DMS153 (cell line): ENCODE measurements at places on chromosomes 4 and X.
A peak's percentile ranks its signal among the peaks of the same experiment; 100 is the strongest.

GRCh38 chr4:127097061-127097460, 535.7 kb upstream of the INTU start:
- no peak for DNase-seq

GRCh38 chr4:55615008-55615407, 21.1 kb downstream of the NMU start:
- no peak for DNase-seq

GRCh38 chr4:144355811-144356757, 215.6 kb upstream of the GYPA start:
- DNase-seq, result no peak

GRCh38 chr4:123616951-123617461, 220.4 kb downstream of the SPRY1 start:
- peak; percentile 96 for DNase-seq

GRCh38 chrX:140933016-140933415, 69.4 kb upstream of the SPANXB1 start:
- no peak for DNase-seq

GRCh38 chrX:43870758-43871419, 11.4 kb downstream of the MAOB start:
- no peak for DNase-seq

- peak; percentile 92 for DNase-seq
Measured at GRCh38 chr4:173252024-173252935, 81.9 kb downstream of the HMGB2 start.

- no peak for DNase-seq
Measured at GRCh38 chr4:122758033-122758432, 25.5 kb downstream of the BBS12 start.

DNA sequence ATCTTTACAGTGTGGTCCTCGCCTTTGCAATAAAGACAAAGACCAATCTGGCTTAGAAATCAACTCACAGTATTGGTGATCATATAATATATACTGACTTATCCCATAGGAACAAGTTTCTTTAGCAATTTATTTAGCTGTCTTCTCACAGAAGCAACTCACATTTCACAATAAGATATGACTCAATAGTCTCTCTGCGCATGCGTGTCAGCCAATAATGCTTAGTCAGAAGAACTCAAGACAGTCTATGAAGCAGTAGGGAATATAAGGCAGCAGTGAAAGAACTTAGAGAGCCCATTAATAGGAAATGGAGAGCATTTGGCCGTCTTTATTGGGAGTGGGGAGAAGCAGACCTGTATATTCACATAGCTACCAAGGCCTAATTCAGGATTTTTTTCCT, 216.7 kb downstream of the IL13RA2 start:
- no peak for DNase-seq

GRCh38 chr4:40307627-40308497, 27.3 kb upstream of the CHRNA9 start:
- no peak for DNase-seq

GRCh38 chr4:7173841-7174449, 18.4 kb upstream of the SORCS2 start:
- no peak for DNase-seq

GRCh38 chr4:26826721-26827120, 33.9 kb upstream of the STIM2 start:
- no peak for DNase-seq

DNA sequence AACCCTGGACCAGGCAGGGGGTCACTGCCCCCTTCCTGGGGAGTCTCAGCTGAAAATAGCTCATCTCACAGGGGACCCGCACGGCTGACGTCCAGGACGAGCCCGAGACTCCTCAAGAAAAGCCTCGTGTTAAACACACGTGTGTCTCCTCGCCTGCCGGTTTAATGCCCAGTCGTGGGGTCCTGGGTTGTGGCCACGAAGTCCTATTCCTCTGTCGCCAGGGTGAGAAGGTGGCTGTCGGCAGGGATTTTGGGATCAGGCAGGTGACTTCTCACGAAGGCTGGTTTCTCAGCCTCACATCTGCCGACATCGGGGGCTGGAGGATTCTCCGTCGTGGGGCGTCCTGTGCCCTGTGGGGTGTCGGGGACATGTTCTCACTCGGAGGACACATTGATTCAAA, 44.3 kb upstream of the PPP2R3B start:
- DNase-seq, result no peak

GRCh38 chr4:178351185-178351584, 908.9 kb upstream of the AGA start:
- DNase-seq, result no peak

GRCh38 chr4:125179727-125180126, 135.0 kb upstream of the FAT4 start:
- DNase-seq, result no peak

GRCh38 chr4:8279321-8280157, 10.0 kb downstream of the HTRA3 start:
- DNase-seq, result no peak

DNA sequence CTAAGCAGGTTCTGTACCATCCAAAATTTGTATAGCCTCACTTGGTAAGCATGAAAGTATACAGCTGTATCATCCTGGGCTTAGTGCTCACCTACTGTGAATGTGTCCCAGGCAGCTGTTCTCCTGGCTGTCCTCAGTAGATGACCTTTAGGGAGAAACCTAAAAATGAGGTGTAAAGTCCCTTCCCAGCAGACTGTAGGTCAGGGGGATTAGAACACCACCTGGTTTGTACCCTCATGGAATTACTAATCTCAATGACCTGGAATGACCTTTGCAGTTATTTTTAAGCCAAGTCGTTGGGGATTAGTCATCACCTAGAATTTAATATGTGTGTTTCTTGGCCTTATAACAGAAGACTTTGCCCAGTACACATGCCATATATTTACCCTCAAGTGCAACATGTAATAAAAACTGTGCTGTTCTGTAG, 39.1 kb upstream of the MBTPS2 start:
- DNase-seq, result no peak

DNA sequence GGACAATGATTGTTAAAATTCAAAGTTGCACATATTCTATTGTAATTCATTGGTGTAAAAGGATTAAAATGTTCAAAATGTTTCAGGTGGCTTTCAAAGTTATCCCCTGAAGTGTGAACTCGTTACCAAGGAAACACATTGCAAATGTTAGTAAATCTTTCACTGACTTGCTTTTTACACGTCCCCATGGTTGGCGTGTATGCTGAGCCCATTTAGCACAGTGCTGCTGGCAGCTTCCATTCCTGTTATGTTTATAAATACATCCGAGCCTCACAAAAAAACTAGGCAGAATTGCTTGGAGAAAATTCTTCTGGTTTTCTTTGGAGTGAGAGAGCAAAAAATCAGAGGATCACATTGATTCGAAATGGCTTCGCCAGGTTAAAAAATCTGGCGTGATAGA, 105.9 kb upstream of the HPGD start:
- no peak for DNase-seq

- DNase-seq, result no peak
Measured at GRCh38 chr4:48931459-48931858, 24.9 kb upstream of the OCIAD2 start.

DNA sequence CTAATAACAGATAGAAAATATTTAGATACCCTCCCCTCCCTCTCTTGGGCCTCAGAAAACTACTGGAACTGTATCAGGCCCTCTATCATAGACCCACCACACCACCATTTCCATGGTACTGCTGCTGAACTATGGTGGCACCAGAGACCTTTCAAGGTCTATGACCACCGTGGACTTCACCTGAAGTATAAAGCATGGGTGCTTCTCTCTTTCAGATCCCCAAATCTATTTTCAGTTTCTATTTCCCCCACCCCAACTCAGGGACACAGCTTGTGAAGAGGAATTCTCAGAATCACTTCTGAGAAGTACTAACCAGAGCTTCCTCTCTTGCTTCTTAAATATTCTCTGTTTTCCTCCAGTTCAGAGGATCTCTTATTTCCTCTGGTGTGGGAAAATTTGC, 840.8 kb upstream of the HTR2C start:
- no peak for DNase-seq

DNA sequence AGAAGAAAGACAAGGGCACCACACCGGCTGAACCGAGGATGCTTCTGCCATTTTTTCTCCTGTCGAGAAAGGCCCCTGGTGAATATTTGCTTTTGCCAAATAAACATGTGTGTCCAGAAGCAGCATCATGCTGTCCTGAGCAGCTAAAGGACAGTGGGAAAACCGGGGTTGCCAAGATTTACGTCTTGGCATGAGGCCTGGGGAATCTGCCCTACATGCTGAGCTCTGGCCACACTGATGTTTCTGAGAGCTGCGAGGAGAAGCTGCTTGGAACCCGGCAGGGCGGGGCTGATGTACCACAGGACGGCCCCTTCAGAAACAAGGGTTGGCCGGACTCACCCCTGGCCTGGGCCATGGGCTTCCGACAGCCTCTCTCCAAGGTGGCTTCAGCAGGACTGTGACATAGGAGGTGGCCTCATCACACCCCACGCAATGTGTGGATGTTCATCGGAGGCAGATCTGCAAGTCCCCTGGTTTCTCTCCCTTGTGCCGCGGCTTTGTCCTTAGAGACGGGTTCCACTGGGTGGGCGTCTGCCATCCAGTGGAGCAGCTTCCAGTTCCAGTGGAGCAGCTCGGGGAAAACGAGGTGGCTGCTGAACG, 42.2 kb upstream of the SORCS2 start:
- no peak for DNase-seq

- DNase-seq, result no peak
Measured at GRCh38 chr4:51997647-51998046, 22.5 kb downstream of the LRRC66 start.

DNA sequence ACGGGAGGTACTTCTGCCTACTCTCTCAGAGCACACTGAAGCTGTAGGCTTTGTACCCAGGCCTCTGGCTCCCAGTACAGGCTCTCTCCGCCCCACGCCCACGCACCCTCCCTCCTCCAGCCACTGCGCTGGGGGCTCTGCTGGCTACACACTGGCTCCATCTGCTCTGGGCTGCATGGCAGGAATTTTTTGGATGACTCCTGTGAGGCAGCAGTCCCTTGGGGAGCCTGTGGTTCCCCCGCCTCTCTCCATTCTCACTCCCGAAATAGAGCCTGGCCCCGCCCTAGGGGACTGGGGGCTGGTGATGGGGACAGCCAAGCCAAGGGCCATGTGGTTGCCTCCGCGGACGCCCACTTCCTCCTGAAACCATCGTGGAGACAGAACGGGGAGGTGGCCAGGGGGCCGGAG, 58.1 kb upstream of the ADRA2C start:
- DNase-seq, result no peak

GRCh38 chr4:120331486-120332370, 265.1 kb upstream of the MAD2L1 start:
- peak; percentile 18 for DNase-seq

DNA sequence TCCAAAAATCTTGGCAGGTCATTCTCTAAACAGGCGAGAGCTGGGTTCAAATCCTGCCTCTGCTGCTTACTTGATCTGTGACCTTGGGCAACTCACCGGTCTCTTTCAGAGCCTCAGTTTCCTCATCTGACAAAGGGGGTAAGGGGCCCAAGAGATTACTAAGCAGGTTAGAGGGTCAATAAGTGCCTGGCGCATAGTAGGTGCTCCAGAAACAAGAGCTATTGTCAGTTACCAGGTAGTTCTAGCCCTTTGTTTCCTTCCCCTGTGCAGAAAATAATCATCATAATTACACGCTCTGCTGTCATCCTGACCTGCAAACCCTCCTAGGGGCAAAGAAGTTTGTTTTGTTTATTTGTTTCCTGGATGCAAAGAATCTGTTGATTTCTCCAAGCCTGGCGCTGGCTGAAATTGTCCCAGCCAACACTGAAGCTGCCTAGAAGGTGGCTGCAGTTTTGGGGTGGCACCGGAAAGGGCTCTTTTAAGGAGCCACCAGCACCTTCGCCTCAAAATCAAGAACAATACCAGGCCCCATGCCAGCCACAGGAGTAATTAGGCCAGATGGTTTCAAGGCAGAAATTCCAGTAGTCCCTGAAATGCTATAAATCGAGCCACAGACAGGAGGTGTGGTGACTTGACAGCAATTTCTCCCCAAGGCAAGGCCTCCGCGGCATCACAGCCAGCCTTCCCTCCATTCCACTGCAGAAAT, 10.2 kb upstream of the KIAA0232 start:
- no peak for DNase-seq

DNA sequence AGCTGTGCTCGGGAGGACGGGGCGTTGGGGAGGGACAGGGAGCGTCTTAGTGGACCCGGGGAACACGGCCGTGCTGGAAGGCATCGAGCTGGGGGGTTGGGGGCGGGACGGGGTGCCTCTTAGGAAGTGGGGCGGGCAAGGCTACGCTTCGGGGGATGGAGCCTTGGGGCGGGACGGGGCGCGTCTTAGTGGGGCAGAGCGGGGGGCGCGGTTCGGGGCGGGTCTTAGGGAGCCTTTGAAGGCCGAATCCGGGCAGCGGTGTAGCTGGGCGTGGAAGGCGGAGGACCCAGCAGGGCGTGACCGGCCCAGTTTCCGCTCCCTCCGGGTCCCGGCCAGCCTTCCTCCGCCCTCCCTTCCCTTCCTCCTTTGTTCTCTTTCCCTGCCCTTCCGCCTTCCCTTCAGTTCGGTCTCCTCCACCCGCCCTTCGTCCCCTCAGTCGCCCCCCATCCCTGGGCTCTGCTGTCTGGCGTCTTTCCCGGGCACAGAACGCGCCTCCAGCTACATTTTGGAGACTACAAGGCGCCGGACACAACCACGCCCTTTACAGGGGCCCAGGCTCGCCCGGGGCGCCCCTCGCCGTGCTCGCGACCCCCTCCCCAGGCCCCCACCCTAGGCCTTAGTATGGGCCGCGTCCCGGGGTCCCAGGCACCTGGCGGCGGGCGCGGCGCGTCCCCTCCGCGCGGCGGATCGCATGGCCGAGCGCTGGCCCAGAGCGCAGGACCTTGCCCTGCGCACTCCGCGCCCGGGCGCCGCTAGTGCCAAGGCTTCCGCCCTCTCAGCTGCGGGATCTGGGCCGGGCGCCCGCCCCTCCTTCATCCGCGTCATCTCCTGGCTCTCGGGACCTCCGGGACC, at the start of gene ARSD:
Gene ARSD (minus strand): TSS at position 757 of the 852 bp plus-strand sequence. CDS start 64 bp downstream, at position 693.
- DNase-seq, result no peak

- DNase-seq, result no peak
Measured at GRCh38 chr4:26916195-26916594, 55.6 kb downstream of the STIM2 start.

DNA sequence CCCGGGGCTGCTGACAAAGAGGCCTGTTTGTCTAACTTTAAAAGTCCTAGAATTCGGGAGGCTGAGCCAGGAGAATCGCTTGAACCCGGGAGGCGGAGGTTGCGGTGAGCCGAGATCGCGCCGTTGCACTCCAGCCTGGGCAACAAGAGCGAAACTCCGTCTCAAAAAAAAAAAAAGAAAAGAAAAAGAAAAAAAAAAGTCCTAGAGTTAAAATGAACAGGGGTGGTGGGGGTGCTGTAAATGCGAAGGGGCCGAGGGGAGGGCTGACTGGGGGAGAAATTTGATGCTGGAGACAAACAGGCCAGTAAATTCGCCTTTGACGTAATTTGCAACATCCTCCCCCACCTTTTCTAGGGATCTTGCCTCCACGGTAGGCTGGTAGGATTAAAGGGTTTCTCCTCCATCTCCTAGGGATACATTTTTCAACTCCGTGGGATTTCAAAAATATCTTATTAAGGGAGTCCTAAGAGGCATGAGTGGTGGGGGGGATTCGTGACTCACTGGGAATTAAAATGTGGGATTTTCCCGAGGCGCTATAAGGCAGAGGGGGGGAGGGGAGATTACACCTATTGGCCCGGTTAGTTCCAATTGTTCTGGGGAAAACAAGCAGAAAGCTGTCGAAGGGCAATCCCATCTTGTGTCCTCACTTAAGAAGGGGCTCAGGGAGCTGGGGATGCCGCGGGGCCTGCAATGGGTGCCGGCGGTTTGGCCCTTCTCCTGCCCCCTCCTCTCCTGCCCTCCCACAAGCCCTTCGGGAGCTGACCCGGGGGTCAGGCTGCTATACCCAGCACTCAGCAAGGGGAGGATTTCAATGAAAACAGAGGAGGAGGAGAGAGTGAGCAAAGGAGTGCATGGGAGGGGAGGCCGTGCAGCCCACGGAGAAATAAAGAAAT, 3.0 kb upstream of the BCOR start:
- DNase-seq, result no peak
